ENCODE measurements at places on chromosomes 2 and 18.

GRCh38 chr2:165757906-165758675, 36.0 kb downstream of the GALNT3 start:
- DNase-seq: no peak

DNA sequence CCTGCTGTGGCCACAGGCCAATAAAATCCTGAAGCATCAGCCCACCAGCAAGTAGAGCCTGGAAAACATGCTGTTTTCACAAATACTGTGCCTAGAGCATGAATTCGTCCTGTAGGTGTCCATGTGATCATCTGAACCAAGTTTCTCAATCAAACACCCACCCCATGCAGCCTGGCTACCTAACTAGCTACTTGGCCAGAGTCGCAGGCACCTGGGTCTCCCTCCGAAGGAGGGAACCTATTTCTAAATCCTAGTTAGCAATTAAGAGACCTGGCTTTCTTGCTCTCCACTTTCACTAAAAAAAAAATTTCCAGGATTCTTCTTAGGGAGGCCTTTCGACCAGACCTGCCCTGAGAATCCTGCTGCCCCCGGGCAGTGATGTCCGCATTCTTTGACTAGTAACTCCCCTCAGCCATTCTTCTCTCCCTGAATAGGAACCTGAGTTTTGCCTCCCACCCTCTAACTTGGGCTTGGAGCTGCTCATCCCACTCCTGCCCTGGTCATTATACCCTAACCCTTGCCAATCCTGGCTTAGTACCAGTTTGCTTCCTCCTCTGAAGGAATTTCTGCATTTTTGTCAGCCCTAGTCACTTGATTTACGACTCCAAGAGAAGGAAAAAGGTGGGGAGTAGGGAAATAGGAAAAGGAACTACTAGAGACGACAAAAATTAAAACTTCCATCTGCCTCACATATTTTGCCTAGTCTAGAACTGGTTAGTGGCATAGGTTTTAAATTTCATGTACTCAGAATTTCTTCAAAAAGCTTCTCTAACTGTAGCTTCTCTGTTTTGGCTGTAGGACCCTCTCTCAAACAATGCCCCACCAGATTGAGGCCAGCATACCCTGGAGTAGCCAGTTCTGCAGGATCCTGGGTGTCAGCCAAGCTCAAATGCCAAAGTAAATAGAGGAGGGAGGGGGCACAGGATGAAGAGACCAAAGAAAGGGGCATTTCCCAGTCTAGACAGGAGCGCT, 25.4 kb upstream of the TANK start:
- no peak for DNase-seq

DNA sequence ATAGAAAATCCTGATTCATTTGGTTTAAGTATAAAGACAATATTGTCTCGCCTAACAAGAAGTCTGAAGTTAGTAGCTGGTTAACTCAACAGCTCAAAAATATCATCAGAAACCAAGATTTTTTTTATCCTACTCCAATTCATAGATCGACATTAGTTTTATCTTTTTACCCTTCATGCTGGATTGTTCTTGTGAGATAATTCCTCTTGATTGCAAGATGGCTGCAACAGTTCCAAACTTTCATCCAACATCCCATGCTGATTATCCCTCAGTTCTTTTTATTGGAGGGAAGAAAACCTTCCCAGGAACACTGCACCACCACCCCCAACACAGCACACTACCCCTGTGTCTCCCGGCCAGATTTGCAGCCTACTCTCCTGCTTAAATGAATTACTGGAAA, 370.2 kb upstream of the RAB6C start:
- DNase-seq: no peak

- DNase-seq: no peak
These were observed 18.9 kb downstream of the INPP4A start for GRCh38 chr2:98463551-98463971.

DNA sequence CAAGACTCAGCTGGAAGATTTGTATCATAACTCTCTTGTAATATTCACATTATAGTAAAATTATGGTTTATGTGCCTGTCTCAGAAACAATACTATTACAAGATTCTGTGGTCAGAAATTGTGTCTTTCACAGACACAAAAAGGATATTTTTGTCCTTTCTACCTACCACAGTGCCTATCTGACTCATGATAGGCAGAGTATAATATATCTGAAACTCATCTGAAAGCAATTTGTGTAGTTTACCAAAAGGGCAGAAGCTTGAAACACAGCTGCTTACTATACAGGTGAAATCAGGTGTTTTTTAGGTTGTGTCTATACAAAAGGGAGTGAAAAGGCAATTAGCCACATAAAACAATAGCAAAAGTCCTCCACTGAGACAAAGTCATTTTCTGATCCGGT, 10.9 kb downstream of the TMEM200C start:
- no peak for DNase-seq

Data from memory B cell (primary cell).